ENCODE measurements at places on chromosomes 7 and 10. TPM values are rescaled to one million over a fixed set of nuclear protein-coding genes. Genes with fewer than 3 reads are reported as not detected.

- DNase-seq: no peak
Observed at GRCh38 chr10:29635711-29636144, 957 bp upstream of the SVIL start.

Gene SORCS3
- 3.8 TPM for polyA plus RNA-seq

DNA sequence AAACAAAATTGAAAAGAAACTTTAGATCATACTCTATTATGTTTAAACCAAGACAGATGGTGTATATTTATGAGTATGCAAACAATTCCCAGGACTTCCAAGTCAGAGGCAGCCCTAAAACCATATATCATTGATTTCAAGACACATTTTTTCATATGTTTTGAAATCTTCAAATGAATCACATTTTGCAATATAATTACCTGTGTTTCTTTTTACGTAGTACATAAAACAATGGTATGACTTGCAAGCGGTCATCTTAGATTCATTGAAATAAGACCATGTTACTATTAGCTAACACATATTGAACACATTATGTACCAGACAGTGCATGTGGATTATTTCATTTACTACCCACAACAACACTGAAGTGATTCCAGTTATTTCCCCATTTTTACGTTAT lies 14.9 kb downstream of the SMURF1 start:
- no peak for DNase-seq

Gene UPK3B
- 2.8 TPM for polyA plus RNA-seq

Gene NAT16
- 0.09 TPM for polyA plus RNA-seq

DNA sequence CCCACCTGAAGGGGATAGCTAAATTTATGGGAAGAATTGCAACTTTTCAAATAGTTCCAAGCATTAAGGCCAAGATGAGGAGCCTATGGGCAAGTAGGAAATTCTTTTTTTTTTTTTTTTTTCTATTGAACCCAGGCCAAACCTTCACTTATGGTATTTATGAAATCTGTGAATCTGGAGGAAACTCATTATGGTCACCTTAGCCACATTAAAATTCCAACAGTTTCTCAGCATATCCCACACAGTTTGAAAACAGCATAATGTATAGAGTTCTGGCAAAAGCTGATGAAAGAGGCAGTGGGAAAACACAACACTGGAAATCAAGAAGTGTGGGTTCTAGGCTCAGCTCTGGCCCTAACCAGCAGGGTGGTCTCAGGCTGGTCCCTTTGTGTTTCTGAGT lies 236.9 kb downstream of the PTEN start:
- DNase-seq: no peak

- no peak for DNase-seq
Observed at GRCh38 chr10:5560817-5561703, 36.3 kb downstream of the CALML3 start.

- DNase-seq: no peak
Observed at GRCh38 chr7:139125657-139126056, 16.1 kb upstream of the ZC3HAV1 start.

DNA sequence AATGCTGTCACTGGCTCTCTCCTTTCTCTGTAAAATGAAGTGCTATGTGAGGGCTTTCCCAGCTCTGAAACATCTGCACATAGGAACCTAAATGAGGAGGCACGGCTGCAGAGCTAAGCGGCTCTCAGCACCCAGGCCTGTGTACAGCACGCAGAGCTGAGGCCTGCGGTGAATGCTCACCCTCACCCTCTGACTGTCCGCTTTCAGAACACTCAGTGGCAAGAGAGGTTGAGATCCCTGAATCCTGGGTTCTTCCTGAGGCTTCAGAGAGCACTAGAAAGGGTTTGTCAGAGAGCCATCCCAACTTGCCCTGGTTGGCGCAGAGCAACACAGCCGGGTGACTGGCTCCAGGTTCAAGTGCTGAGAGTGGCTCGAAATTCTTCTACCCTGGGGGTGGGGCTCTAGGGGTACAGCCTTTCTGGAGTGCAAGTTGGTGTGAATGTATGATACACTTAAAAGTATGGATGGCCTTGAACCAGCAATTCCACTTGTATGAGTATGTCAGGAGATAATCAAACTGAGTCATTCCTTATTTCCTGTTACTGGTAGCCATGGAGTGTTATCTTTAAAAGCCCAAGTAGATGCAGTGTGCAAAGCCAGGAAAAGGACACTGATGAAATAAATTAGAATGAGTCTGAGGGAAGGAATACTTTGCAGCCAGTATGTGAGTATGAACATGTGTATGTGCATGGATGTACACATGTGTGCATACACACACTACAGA lies 1.7 kb upstream of the CCDC201 start:
- DNase-seq: no peak
